ENCODE measurements at places on chromosomes 3 and 15.

DNA sequence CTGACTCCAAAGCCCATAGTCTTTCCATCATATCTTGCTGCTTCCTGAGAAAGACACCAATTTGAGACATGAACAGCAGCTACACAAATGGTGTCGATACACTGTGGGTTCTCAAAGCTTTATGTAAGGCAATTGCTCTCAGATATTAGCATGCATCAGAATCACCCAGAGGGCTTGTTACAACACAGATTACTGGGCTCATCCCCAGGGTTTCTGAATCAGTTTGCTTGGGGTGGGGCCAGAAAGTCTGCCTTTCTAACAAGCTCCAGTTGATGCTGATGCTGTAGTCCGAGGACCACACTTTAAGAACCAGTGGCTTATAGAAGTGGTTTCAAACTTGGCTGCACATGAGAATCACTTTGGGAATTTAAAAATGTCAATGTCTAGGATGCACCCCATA, 86.5 kb downstream of the SEMA6D start:
- no peak for DNase-seq

GRCh38 chr3:79250746-79251145, 517.1 kb downstream of the ROBO1 start:
- DNase-seq = no peak

GRCh38 chr15:26662283-26662682, 110.6 kb downstream of the GABRB3 start:
- no peak for DNase-seq

GRCh38 chr15:29623116-29623639, 199.1 kb downstream of the TJP1 start:
- no peak for DNase-seq

DNA sequence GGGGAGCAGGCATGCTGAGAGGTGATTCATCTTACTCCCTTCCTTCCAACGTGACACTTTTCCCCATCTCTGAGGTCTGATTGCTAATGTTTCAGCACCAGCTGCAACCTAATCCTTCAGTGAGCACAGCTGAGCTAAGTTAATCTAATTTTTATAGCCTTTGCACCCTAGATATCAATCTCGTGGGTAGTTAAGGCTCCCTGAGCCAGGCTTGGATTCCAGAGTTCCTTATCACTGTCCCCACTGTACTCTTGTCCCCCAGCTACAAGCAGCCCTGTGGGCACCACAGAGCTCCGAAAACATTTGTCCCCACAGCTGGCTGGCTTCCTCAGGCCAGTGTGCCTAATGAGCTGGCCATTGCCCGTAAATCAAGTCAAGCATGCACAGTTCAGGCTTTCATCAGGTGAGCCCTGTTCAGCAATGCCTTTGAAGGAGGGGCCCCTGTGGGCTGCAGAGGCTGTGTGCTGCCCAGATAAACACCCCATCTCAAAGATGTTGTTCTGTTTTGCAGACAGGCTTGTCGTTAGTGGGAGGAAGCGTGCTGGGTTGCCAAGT, 376.9 kb upstream of the RASGRP1 start:
- DNase-seq = no peak
